M059J (cell line): ENCODE measurements at places on chromosomes 7 and 10. TPM values are rescaled to one million over a fixed set of nuclear protein-coding genes. Genes with fewer than 3 reads are reported as not detected.

NPFFR1 gene
- not detected in 2 replicates for total RNA-seq

FGFR2 gene
- total RNA-seq: 2.1 and 6.8 TPM in 2 replicates

HGF gene
- total RNA-seq: 1.1 and 3.9 TPM in 2 replicates

PRSS37 gene
- not detected in 2 replicates for total RNA-seq

ENKUR gene
- total RNA-seq: not detected in 2 replicates

AIFM2 gene
- 3.2 and 8.0 TPM in 2 replicates for total RNA-seq

PKD2L1 gene
- not detected in 2 replicates for total RNA-seq

VWC2 gene
- total RNA-seq: under 0.01 TPM in 1 of 2 replicates, not detected in the other

PLXNA4 gene
- total RNA-seq: 6.0 and 6.2 TPM in 2 replicates

HABP2 gene
- not detected in 2 replicates for total RNA-seq

PRLHR gene
- total RNA-seq: not detected in 2 replicates
